Cerebellar nuclear complex (tissue), 1 donor: ENCODE measurements at places on chromosomes 2 and 18.

GRCh38 chr2:119464981-119465380 is 33.3 kb downstream of the TMEM37 start:
- no peak for DNase-seq

GRCh38 chr18:39846265-39846664 is 2108.8 kb upstream of the PIK3C3 start:
- DNase-seq: no peak

DNA sequence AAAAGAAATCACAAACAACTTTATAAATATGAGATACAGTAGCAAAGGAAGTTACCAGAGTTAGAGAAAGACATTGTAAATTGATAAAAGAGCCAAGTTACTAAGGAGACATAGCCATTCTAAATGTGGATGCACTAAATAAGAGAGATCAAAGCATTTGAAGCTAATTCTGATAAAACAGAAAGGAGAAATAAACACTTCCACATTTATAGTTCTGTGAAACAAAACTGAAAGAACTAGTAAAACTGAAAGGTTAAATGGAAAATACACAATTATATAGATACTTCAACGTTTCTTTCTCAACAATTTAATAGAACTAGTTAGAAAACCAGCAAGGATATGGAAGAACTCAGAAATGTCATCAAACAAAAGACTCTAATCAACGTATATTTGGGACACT is 309.0 kb upstream of the CDH2 start:
- no peak for DNase-seq

DNA sequence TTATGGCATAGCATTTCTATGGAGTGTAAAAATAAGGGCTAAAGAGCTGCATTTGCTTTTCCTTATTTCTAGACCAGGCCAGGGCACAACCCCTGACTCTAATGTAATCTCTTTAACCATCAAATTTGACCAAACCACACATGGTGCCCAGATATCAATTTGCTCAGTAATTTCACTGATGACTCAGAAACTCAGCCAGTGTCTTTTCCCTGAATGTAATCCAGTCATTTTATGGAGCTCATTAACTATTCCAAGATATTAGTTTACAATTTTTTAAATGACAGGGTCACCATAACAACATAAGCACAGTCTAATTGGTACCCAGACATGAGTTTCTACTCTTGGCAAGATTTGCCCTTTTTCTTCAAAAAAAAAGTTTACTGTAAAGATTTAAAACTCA is 270.8 kb upstream of the AGAP1 start:
- no peak for DNase-seq

DNA sequence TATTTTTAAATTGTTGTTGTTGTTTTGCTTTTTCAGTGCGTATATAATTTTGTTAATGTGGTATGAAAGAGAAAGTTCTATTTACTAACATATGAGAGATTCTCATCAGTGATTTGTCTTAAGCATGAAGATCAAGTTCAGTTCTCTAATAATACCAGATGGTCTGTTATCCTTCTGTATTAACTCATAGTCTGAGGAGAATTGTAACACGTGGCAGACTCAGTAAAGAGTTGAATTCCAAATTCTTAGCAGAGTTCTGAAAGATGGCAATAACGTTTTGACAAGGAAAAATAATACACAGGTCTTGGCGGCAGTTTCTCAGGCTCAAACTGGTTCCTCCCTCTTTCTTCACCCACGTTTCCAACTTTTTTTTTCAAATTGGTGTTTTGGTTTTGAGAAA is 17.2 kb upstream of the COL3A1 start:
- no peak for DNase-seq

DNA sequence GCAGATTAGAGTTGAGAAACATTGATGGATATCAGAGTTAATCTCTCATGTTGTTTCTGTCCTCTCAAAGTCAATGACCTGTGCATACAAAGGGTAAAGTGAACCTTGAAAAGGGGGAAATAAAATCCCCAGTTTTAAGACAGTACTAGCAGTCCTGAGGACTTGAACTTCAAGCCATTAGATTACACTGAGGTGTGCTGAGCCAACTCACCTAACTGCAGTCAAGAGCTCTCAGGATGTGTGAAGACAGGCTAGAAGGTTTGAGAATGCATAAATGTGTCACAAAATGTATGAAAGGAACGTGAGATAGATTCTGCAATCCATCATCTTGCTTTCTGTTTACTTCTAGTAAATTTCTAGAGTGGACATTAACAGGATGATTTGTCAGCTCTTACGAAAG is 35.5 kb downstream of the DOCK10 start:
- DNase-seq: no peak

- no peak for DNase-seq
Observed at GRCh38 chr2:112835061-112835501, 1.5 kb downstream of the IL1B start.

GRCh38 chr2:185970148-185970852 is 231.7 kb downstream of the FSIP2 start:
- DNase-seq: no peak

- DNase-seq: no peak
Observed at GRCh38 chr2:195732574-195732973, 75.5 kb downstream of the SLC39A10 start.
